GF-D8 (cell line): ENCODE measurements at places on chromosomes 12 and 14.

- no peak for DNase-seq
Measured at GRCh38 chr14:63543826-63544406, 739 bp upstream of the PPP2R5E start.

GRCh38 chr12:50517421-50518048 is 12.8 kb downstream of the DIP2B start:
- peak; percentile 80 for DNase-seq

GRCh38 chr14:24279301-24280186 is 8.1 kb upstream of the RABGGTA start:
- peak; percentile 21 for DNase-seq

- no peak for DNase-seq
Measured at GRCh38 chr12:94643606-94644005, 6.8 kb downstream of the TMCC3 start.

DNA sequence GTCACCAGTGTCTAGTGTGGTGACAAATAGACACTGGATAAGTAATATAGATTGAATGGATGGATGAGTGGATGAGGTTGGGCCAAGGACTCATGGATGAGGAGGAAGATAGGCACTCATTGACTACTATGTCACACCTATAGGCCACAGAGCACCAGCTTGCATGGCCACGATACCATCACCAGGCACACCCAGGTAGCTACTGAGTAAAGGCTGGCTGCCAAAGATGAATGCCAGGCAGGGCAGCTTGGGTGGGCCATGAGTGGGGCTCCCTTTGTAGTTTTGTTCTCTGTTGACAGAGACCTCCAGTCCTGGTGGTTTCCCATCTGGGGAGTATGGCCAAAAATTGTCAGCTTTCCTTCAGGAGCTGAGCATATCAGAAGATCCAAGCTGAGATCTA is 11.2 kb upstream of the KRT83 start:
- no peak for DNase-seq

- no peak for DNase-seq
Measured at GRCh38 chr14:92253381-92253894, 69.5 kb upstream of the SLC24A4 start.

DNA sequence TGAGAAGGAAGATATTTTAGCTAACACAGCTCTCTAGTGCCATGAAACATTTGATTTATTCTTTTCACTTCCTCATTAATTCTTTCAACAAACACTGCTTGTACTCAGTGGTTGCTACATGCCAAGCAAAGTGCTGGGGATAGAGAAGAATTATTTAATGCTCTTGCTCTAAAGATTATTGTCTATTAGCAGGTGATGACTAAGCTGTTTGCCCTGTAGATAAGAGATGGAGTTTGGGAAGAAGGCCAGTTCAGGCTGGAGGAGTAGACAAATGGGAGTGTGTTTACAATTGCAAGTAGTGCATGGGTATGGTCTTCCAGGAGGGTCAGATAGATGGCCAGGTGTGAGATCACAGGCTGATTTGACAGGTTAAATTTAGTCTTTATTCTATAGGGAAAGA is 99.8 kb upstream of the SEL1L start:
- no peak for DNase-seq

GRCh38 chr14:87278415-87278814 is 714.6 kb downstream of the GALC start:
- DNase-seq = no peak

- no peak for DNase-seq
Measured at GRCh38 chr12:59724011-59724695, 128.3 kb downstream of the SLC16A7 start.

GRCh38 chr14:29039171-29039570 is 272.6 kb downstream of the FOXG1 start:
- DNase-seq = no peak

DNA sequence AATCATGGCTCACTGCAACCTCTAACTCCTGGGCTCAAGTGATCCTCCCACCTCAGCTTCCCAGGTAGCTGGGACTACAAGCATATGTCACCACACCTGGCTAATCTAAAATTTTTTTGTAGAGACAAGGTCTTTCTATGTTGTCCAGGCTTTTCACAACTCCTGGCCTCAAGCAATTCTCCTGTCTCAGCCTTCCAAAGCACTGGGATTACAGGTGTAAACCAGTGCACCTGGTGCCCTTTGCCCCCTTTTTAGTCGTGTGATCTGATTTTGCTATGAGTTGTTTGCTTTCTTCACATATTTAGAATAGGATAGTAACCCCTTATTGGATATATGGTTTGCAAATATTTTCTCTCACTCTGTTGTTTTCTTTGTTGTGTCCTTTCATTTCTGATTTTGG is 1.7 kb upstream of the RAD52 start:
- DNase-seq = no peak

- no peak for DNase-seq
Measured at GRCh38 chr14:71270111-71270510, 362.9 kb downstream of the PCNX1 start.

DNA sequence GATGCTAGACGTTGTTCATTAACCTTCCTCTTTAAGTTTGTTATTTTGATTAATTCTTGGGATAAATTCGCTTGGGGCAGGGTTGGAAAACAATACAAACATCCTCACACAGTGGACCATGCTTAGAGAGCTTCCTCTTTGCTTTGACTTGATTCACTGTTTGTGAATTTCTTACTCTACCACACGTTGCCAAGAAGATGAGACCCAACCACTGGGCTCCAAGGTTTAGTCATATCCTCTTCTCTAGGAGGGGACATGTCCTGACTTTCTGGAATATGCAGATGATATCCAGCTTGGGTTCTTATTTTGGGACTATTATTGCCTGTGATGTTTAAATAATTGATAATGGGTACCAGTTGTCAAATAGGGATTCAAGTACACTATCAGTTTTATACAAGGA is 428.2 kb downstream of the ATP23 start:
- no peak for DNase-seq

GRCh38 chr14:59116984-59117415 is 71.5 kb upstream of the DAAM1 start:
- no peak for DNase-seq

DNA sequence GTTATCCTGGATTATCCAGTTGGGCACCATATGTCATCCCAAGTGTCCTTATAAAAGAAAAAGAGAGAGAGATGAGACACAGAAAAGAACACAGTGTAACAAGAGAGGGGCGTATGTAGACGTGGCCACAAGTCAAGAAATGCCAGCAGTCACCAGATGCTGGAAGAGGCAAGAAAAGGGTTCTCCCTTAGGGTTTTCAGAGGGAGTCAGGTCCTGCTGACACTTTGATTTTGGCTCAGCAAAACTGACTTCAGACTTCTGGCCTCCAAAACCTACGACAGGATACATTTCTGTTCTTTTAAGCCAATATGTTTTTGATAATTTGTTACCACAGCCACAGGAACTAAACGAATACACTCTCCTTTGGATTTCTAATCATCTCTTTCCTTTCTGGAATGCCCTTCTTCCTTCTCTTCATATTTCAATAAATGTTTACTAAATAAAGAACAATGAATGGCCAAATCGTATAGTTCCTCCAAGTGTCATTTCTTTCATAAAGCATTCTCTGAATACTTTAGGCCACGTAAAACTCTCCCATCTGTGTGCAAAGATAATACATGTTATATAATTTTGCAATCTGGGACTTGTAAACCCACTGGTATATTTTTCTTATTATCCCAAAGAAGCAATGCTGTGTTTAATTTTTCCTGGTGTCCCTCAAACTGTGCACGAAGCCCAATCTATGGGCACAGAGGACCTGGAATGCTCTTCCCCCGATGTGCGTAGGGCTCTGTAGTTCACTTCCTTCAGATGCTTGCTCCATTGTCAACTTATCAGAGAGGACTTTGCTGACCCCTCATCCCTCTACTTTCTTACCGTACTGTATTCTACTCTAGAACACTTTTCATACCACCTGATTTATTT is 303.6 kb downstream of the CEP128 start:
- DNase-seq = no peak

GRCh38 chr12:89469361-89469760 is 55.2 kb downstream of the GALNT4 start:
- no peak for DNase-seq

DNA sequence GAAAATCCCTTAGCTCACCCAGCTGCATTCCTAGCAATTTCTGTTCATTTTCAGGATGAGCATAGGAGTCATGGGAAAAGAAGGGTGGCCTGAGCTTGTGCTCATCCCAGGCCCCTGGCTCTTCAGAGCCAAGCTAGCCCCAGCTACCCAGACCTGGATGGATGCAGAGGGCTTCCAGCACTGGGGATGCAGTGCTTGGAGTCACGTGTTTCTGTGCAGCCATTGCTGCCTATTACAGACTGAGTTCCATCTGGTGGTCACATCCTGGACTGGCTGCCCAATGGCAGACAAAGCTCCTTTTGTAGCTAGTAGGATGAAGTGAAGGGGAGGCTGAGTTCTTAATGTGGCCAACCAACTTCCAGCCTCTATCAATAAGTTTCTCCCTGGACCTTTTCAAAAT is 54.2 kb upstream of the JDP2 start:
- DNase-seq = no peak

DNA sequence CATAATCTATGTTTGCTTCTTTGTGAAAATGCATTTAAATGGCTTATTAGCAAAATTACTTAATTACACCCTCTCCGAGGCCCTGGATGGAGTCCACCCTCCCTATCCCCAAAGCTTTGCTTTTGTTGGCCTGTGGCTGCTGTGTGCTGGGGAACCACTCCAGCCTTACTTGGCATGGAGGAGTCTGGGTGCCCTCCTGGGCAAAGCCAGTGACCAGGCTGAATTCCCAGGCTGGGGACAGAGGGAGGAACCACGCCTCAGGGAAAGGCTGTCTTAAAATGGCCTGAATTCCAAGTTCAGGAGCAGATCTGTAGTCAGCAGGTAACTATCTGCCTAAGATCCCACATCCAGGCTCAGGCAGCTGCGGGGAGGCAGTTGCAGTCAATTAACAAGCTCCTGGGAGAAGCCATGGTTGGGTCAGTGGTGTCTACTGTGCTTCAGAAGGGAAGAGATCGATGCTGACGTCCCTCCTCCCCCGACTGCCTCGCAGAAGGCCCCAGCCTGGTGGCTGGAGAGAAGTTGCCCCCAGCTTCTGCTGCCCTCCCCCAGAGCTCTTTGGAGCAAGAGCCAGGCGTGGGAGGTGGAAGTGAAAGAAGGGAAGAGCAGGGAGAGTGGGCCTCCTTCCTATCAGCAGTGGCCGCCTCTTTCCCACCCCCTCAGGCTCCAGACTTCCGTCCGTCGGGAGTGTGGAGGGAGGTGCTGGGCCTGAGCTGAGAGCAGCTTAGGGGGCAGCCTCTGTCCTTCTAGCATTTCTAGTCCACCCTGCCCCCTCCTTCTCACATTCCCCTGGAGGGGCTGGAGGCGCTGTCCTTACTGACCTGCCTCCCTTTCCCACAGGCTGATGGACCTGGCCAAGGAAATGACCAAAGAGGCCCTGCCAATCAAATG is 11.3 kb downstream of the VASH1 start:
- no peak for DNase-seq

GRCh38 chr14:32074887-32075572 is 2.1 kb upstream of the ARHGAP5 start:
- no peak for DNase-seq

DNA sequence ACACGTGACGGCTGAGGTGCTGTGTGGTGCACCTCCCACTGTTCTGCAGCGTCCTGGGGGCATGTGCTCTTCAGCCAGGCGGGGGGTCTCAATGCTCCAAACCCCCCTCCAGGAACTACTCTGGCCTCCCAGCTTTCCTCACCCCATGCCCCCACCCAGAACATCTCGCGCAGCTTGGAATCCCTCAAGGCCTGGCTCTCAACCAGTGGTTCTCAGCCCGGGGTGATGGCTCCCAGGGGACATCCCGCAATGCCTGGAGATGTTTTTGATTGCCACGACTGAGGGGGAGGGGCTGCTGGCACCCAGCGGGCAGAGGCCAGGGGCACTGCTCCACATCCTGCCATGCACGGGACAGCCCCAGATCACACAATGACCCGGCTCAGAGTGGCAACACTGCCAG is 78.9 kb upstream of the DICER1 start:
- no peak for DNase-seq

- peak; percentile 28 for DNase-seq
Measured at GRCh38 chr14:68951035-68951797, 27.9 kb downstream of the ACTN1 start.

DNA sequence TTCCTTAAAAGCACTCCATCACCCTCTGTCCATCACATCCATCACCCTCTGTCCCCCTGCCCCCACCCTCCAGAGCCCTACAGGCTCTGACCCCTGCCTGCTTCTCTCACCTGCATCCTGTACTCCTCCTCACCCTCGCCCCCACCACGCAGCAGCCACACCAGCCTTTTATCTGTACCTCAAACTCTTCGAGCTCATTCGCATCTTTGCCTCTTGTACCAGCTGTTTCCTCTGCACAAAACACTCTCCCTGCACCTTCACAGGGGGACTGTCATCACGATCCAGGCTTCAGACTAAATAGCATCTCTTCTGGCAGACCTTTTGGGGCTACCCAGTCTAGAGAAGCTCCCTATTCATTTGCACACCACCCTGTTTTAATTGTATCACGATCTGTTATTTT is 24.1 kb downstream of the TMEM229B start:
- DNase-seq = no peak

GRCh38 chr12:120873226-120873625 is 30.9 kb downstream of the SPPL3 start:
- peak; percentile 50 for DNase-seq

GRCh38 chr12:21144309-21144708 is 13.3 kb downstream of the SLCO1B1 start:
- DNase-seq = no peak

- no peak for DNase-seq
Measured at GRCh38 chr12:24902511-24903328, 46.2 kb downstream of the BCAT1 start.

DNA sequence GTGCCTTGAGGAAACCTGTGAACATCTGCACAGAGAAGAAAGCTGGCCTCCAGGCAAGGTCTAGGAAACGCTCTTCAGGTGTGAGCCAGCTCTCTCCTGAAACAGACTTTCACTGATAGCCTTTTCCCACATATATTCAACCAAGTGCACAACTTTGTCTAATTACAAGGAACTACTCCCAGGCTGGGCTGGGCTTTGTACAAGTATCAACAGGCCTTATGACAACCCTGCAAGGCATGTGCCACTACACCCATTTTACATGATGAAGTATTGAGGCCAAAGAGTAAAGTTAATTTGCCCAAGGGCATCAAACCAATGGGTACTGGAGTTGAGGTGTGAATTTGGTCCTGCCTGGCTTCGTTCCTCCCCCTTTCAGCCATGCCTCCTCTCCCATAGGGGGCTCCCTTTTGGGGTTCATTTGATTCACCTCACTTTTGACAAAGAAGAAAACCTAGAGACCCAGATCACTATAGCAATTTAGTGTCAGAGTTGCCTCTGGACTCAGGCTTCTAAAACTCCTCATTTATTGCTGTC is 2.1 kb downstream of the CSRP2 start:
- no peak for DNase-seq

DNA sequence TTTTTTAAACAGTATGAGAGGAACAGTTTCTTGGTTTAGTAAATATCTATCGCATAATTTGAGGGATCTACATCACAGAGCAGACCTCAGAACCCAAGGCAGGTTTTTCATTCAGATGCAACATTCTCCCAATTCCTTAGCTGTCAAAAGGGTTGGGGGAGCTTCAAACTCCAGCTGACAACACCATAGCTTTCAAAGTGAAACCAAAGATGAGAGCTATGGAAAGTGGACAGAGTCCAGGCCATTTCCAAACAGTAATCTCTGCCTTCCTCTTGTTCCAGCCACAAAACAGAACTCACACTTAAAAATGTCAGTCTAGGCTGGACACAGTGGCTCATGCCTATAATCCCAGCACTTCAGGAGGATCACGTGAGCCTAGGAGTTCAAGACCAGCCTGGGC is 87.8 kb downstream of the SPRING1 start:
- no peak for DNase-seq

- no peak for DNase-seq
Measured at GRCh38 chr12:14190694-14191093, 174.8 kb upstream of the ATF7IP start.
